Cortex of kidney (tissue), 1 donor: ENCODE measurements at places on chromosomes 2 and 18.

- DNase-seq = no peak
Observed at GRCh38 chr2:112153179-112153490, 14.9 kb downstream of the FBLN7 start.

DNA sequence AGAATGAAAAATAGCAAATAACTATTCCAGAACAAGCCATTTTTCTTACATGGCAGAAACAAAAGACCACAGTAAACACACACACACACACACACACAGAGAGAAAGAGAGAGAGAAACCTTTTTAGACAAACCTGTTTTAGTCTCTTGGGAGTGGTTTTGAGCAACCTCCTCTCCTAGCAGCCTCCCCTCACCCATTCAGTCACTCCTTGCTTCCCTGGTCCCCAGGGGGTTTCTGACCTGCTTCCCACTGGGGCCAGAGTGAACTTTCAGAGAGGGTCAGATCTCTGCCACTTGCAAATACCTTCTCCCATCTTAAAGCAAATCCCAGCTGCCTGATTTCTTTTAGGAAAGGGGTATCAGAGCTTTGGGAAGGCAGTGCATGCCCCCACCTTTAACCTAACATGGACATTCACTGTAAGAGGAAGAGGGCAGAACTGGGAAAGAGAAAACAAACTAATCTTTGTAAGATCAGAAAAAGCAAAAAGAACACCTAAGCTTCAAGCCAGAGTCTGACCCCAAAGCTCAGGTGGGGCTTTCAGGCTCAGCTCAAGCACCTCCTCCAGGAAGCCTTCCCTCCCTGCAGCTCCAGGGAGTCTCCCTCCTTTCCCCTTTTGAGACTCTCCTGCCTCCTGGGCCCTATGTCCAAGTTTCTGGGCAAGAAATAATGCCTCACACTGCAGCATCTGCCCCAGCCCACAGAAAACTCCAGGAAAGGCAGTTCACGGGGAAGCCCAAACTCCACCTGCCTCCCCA is 2.7 kb downstream of the SDC1 start:
- no peak for DNase-seq

DNA sequence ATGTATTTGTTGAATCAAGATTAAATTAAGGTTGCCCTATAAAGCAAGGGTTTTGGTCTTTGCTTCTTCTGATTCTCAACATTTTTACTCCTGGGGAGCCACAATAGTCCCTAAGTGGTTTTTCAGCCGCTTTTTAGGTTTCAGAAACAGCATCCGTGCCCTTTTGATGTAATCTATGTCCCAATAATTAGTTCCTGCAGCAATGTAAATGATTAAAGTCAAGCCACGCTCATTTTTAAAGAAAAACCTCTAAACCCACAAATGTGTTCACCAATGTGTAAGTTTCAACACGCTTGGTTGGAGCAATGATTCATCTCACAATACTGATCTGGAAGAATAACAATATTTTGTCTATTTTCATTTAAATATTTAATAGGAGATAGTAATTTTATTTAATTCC is 5.6 kb downstream of the ARL4C start:
- no peak for DNase-seq

GRCh38 chr18:73690222-73690621 is 457.4 kb downstream of the FBXO15 start:
- no peak for DNase-seq

DNA sequence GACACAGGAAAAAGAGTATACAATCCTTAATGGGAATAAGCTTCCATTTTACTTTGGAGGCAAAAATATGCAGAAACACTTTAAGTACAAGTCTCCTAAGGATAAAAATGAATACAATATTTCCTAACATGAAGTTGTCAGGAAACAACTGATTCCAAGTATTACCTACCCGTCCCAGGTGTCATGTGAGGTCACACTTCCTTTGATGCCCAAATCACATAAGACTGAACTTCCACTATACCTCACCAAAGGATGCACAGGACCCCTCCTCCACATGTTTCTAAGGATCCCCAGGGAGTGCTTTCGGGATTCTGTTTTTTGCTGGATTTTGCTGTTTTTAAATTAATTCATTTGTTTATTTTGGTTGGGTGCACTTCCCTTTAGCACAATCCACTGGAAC is 438.5 kb upstream of the TCF4 start:
- DNase-seq = no peak

DNA sequence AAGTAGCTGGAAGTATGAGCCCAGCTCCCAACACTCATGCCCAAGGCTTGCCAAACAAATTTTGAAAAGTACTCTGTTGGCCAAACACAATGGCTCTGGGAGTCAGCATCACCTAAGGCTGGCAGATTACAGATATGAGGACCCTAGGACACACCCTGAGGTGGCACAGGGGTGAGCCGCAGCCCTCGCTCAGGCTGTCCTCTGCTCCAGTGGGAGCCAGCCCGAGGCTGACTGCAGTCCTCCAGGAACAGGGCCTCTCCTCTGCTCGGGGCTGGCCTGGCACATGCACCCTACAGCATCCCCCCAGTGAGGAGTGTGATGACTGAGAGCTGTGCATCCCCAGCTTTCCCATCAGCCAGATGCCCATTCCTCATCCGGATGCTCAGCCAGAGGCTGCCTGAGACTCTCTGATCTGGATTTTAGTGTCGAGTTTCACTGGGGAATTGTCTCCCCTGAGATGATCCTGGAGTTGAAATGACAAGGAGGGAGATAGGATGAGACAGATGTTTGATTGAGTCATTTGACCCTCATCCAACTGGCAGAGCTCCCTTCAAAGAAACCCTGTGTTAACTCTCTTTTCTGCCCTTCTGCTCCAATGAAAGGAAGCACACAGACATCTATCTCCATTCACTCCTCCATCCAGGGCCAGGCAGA is 269.3 kb upstream of the NCKAP5 start:
- DNase-seq = no peak

GRCh38 chr2:237324405-237324831 is 89.5 kb downstream of the COL6A3 start:
- DNase-seq = no peak

DNA sequence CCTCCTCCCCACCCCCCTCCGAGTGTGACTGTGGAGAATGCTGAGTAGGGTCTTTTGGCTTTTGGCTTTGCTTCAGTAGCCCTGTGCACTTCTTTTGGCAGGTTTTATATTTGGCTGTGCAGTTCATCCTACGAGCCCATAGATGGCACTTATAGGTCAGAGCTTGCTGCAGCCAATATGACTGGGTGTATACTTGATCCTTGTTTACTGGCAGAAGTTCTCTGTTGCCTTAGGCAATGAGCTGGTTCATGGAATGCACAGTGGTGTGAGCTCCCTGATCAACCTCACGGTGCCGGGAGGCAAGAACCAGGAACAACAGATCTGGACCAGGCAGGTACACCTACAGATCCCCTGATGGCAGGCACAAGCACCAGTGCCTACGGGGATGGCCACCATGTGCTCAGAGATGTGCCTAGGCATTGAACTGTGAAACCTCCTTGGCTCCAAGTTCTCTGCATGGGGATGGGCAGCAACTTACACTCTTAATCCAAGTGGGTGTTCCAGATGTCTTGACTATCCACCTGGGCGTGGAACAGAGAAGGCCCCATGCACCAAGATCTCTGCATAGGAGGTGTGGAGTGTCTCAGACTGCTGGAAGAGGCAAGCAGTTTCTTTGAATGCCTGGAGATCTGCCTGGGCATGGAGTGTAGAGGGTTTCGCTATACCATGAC is 190.4 kb downstream of the KIAA1328 start:
- DNase-seq = no peak

GRCh38 chr2:238523158-238524110 is 96.7 kb downstream of the ASB1 start:
- DNase-seq = no peak

DNA sequence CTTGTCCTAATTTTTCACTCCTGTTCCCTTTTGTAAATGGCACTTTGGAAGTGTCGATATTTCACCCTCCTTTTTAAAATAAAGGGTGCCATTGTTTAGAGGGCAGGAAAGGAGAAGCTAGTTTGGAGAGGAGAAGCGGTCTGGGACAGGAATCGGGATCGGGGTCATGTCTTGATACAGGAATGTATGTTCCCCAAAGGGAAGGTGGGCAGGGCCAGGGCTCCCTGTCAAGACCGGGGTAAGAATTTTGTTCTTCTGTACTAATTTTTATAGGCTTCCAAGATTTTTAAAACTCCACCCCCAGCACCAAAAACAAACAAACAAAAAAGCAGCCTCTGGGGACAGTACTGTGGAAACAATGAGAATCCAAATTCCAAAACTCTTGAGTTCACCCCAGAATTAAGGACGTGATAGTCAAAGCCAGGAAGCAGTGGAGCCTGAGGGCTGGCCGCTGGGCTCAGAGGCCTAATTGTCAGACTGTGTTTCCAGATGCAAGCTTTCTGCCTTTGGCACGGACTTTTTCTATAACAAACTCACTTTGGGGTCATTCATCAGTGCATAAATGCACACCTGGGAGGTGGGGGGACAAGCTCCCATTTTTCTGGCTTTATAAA is 250.4 kb upstream of the SIX2 start:
- DNase-seq = no peak

DNA sequence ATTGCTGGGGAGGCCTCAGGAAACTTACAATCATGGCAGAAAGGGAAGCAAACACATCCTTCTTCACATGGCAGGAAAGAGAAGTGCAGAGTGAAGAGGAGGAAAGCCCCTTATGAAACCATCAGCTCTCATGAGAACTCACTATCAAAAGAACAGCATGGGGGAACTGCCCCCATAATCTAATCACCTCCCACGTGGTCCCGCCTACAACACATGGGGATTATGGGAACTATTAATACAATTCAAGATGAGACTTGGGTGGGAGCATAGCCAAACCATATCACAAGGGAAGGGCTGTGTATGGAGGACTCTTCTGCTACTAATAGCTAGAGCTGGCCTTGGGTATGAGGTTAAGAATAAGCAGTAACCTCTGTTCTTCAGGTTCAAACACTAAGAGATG is 8.8 kb upstream of the SETBP1 start:
- no peak for DNase-seq
